ENCODE measurements at places on chromosomes 16 and 17. TPM values are rescaled to one million over a fixed set of nuclear protein-coding genes. Genes with fewer than 3 reads are reported as not detected.

GRCh38 chr16:85999778-86000177 lies 100.8 kb downstream of the IRF8 start:
- DNase-seq: no peak

GRCh38 chr17:302300-302698 lies 50.3 kb downstream of the RPH3AL start:
- no peak for DNase-seq

GRCh38 chr17:17783116-17783824 lies 53.5 kb downstream of the SREBF1 start:
- no peak for DNase-seq

DNA sequence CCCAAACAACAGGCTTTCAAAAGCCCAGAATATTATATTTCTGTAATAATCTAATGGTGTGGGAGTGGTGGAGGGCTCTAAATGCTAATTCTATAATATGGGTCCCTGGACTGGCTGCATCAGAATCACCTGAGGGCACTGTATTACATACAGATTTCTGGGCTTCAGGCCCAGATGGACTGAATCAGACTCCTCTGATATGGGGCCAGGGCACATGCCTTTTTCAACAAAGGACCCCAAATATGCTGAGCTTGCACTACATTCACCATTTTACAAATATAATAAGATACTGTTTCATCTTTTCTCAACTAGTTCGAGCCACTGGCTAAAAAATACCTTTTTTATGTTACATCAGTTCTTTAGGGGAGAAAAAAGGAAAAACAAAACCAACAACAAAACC lies 309.7 kb downstream of the MAP2K6 start:
- peak; percentile 52 for DNase-seq

DNA sequence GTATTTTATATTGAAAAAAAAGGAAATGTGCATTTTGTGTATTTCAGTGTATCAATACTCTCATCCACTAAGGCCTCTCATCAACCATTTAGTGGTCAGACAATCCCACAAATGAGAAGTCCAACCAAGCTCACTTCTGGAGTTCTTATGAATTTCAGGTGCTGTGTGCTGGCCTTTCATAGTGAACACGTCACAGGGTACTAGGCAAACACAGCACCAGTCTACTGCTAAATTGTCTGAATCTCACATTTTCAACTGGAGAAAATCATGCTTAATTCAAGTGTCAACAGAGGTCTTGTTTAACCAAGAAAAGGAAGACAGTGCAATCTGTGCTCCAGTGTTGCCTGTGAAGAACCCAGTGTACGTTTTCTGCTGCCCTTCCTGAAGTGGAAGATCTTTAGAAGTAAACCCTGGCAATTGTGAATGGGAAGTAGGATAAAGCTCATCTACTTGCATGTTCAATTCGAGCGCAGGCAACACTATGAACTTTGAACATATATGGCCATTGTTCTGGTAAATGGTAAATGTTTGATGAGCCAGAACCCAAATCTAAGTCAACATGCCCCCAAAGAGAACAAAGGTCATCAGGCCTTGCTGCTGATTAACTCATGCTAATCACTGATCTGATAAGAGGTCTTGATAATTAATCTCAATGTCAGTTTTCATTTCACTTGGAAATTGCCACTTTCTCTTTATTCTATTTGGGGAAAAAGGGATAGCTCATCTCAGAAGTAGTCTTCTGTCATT lies 439.2 kb upstream of the SOX9 start:
- DNase-seq: no peak

The LPO gene
- total RNA-seq: not detected

Data from fibroblast of the aortic adventitia (primary cell).